T-helper 9 cell (primary cell): ENCODE measurements at places on chromosomes 3 and 15.

DNA sequence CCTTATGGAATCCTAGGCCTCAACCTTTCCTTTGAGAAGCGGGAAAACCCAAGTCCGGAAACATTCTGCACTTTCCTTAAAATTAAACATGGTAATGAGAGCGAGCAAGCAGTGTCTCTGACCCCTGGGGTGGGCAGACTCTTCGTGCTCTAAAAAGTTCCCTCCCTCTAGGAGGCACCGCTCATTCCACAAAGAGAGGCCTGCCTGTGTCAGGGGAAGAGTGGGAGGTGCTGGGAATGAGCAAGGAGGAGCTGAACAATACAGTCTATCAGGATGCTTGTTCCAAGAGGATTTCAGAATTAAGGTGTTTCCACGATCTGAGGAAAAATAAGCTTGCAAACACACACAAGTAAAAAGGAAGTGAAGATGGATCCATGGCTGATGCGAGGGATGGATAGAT is 6.0 kb upstream of the RLBP1 start:
- DNase-seq, result no peak

GRCh38 chr15:60392601-60392985 is 5.2 kb downstream of the ANXA2 start:
- no peak for DNase-seq

DNA sequence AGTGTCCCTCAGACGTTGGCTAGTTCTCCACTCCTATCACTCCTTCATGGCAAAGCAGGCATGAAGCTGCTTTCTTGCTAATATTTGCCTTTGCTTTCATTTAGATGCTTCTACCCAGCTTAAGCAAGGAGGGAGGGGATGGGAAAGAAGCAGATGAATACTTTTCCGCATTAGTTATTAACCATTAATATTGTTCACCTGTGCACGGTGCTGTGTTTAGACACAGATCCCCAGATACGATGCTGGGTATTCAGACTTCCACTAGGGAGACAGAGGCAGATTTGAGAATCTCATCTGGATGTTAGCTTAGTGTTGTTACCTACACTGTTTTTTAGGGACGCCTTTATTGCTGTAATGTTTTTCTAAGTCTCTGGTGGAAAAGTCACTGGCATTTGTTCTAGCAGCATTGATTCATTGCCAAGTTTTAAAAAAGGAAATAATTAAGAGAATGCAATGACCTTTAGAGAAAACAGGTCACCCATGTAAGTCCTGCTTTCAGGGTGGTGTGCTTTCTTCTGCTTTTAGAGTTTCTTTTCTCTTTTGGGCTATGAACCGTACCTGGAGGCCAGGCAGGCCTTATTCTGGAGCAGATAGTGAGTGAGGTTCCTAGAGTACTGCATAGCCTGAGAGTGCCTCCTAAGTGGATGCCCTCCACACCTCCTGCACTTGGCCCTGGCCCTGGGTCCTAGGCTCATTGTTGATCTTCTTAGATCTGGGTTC is 55.5 kb downstream of the MYZAP start:
- no peak for DNase-seq

DNA sequence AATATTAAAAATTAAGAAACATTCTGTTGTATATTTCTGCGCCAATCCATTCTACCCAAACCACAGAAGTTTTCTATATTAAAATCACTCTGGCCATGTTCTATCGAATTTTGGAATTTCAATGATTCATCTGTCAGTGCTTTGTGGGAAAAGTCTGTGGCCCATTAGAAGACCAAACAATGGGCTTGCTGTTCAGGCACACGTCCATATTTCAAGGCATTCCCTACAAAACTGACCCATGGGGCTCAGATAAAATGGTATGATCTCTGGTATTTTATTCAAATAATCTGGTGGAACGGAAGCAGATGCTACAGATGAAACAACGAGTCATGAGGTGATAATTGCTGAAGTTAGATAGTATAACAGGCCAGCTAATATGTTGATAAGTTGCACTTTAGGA is 12.4 kb downstream of the NPHP3 start:
- DNase-seq, result no peak

DNA sequence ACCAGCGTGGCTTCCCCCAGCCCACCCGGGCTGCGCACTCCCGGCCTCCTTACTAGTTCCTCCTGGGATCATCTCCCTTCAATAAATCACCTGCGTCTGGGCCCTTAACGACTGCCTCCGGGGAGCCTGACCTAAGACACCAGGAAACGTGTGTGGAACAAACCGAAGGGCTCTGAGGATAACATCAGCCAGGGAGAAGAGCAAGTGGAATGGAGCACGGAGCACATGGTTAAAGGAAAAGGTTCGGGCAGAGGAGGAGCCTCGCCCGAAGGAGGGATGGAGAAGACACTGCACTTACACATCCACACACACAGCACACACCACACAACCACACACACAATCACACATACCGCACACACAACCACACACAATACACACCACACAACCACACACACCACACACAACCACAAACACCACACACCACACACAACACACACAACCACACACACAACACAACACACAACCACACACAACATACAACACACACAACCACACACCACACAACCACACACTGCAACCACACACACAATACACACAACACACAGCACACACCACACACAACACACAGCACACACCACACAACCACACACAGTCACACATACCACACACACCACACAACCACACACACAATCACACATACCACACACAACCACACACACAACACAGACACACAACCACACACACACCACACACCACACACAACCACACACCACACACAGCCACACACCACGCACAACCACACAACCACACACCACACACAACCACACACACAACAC is 24.7 kb downstream of the CPN2 start:
- DNase-seq, result no peak

GRCh38 chr3:195823999-195824398 is 12.3 kb upstream of the MUC4 start:
- DNase-seq, result no peak

- peak; percentile 3 for DNase-seq
These were observed 57.6 kb upstream of the BCL6 start for GRCh38 chr3:187802928-187803259.
